T-helper 1 cell treated with Interleukin-12 subunit alpha and Interleukin-12 subunit beta and Interleukin-4 antibody, amounts not matched to agents 30 ng/mL and 1 ng/mL, for 36 hours (primary cell): ENCODE measurements at places on chromosomes 2 and 18. TPM values are rescaled to one million over a fixed set of nuclear protein-coding genes. Genes with fewer than 3 reads are reported as not detected.

TMEM163 gene
- total RNA-seq: 0.29 and 0.76 TPM in 2 replicates

ELOA2 gene
- not detected in 2 replicates for total RNA-seq

OXER1 gene
- total RNA-seq: 0.20 and 0.49 TPM in 2 replicates

RUFY4 gene
- 3.2 and 3.3 TPM in 2 replicates for total RNA-seq

L3MBTL4 gene
- total RNA-seq: 0.68 and 1.1 TPM in 2 replicates

AFF3 gene
- total RNA-seq: 0.93 and 1.2 TPM in 2 replicates

RAB17 gene
- total RNA-seq: not detected in 2 replicates

ANKRD30B gene
- not detected in 2 replicates for total RNA-seq

DIS3L2 gene
- total RNA-seq: 41.9 and 45.6 TPM in 2 replicates

SULT1C4 gene
- total RNA-seq: not detected in 2 replicates

CNNM3 gene
- total RNA-seq: 24.2 and 25.7 TPM in 2 replicates

MGAT5 gene
- total RNA-seq: 36.0 and 39.6 TPM in 2 replicates

GAL3ST2 gene
- not detected in 2 replicates for total RNA-seq

SLC30A3 gene
- total RNA-seq: 0.64 and 0.68 TPM in 2 replicates

NEB gene
- 0.12 and 0.42 TPM in 2 replicates for total RNA-seq

RAB27B gene
- total RNA-seq: 2.5 and 2.7 TPM in 2 replicates

SERPINB13 gene
- total RNA-seq: not detected in 2 replicates

SATB2 gene
- total RNA-seq: 0.10 TPM in 2 replicates

IL1RN gene
- 2.4 and 3.0 TPM in 2 replicates for total RNA-seq

STEAP3 gene
- total RNA-seq: 0.05 and 0.15 TPM in 2 replicates

CTDSP1 gene
- total RNA-seq: 145 and 146 TPM in 2 replicates

ALPP gene
- total RNA-seq: not detected in 2 replicates

ARHGEF4 gene
- 0.37 TPM in 1 of 2 replicates, not detected in the other for total RNA-seq

IL37 gene
- total RNA-seq: 0.39 and 0.46 TPM in 2 replicates

NPPC gene
- total RNA-seq: not detected in 2 replicates

PSMA8 gene
- 0.25 and 0.27 TPM in 2 replicates for total RNA-seq

POTEF gene
- not detected in 2 replicates for total RNA-seq

SOCS6 gene
- total RNA-seq: 3.0 and 3.1 TPM in 2 replicates

FIGN gene
- total RNA-seq: not detected in 2 replicates

C1QL2 gene
- not detected in 2 replicates for total RNA-seq

RPS27A gene
- total RNA-seq: 852 and 888 TPM in 2 replicates

CLEC4F gene
- total RNA-seq: 0.12 and 0.27 TPM in 2 replicates

CDCA7 gene
- total RNA-seq: 70.6 and 81.4 TPM in 2 replicates

FHOD3 gene
- total RNA-seq: not detected in 2 replicates
